ENCODE measurements at places on chromosomes 7 and 10.

GRCh38 chr7:157480371-157481050, 143.7 kb downstream of the DNAJB6 start:
- no peak for DNase-seq

GRCh38 chr7:116311816-116312471, 101.6 kb downstream of the TES start:
- no peak for DNase-seq

DNA sequence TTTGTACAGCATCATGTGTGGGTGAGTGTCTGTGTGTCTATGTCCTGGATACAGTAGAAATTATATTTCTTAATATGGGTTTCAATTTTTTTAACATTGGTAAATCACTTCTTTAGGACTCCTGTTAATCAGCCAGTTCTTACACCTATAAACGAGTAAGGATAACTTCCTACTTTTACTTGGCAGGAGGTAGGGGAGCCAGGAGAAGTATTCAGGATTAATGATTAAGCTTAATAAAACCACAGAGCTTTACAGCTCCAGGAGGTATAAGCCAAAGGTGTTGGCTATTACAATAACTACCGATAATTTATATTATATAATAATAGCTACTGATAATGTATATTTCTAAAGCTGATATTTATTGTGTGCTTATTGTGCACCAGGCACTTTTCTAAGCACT, 1.7 kb upstream of the FAM3C start:
- no peak for DNase-seq

DNA sequence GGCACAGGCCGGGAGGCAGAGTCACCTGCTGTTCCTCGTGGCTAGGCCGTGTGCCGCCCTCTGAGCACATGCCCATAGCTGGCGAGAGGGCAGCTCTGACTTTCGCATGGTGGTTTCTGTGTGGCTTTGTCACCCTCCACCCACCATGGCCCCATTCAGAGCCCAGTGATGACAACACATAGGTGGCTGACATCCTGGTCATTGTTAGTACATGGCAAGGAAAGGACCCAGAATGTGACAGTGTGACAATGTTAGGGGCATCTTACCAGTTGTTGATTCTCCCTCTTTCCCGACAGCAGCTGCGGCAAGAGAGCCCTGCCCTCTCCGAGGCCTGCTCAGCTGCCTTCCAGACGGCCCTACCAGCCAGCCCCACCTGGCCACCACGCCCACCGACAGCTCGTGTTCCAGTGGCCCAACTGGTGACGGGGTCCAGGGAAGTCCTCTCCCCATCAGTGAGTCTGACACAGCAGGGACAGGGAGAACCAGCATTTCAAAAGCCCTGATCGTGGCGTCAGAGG, 52.2 kb downstream of the ZNF467 start:
- no peak for DNase-seq

All from T-helper 1 cell (primary cell).